ENCODE measurements at places on chromosomes 5 and 9. TPM values are rescaled to one million over a fixed set of nuclear protein-coding genes. Genes with fewer than 3 reads are reported as not detected.

Gene RORB
- 1.2 TPM for total RNA-seq

Gene C5orf58
- 1.0 TPM for total RNA-seq

Gene TLX3
- not detected for total RNA-seq

Gene SLC9A3
- 0.91 TPM for total RNA-seq

Gene C1QTNF2
- total RNA-seq: 1.4 TPM

Gene FGF1
- 59.9 TPM for total RNA-seq

Gene AK8
- total RNA-seq: 0.74 TPM

Gene ANKRD34B
- not detected for total RNA-seq

Gene TMEM161B
- 8.0 TPM for total RNA-seq

Gene PCDHGB4
- total RNA-seq: 4.2 TPM

Gene GRXCR2
- total RNA-seq: 1.1 TPM

Gene GAPT
- total RNA-seq: 0.22 TPM

Gene ATOX1
- 65.4 TPM for total RNA-seq

Gene SLC27A6
- total RNA-seq: 61.1 TPM

Gene INPP5E
- 10.6 TPM for total RNA-seq

Gene SNCB
- 0.44 TPM for total RNA-seq

Gene GRIA1
- 0.14 TPM for total RNA-seq

Gene PITX1
- not detected for total RNA-seq

Gene PCDHA7
- not detected for total RNA-seq
